ENCODE measurements at places on chromosomes 6 and 20.

DNA sequence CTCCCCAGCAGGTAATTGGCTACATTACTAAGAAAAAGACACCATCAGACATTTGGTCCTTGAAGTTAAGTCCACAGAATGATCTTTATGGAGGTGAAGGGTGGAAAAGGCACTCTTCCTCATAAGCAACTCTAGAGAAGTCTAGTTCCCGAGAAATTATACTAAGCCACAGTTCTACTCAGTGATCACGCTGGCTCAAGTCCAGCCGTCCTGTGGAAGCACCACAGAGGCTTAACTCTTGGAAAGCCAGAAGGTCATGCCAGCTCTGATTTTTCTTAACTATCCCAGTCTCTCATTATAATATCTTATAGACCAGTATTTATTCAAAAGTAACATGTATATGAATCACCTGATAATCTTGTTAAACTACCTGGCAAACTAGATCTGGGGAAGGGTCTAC is 258.5 kb downstream of the EYA4 start:
- DNase-seq: no peak

- DNase-seq: no peak
These were observed 99.2 kb downstream of the NKAIN2 start for GRCh38 chr6:123902738-123903313.

GRCh38 chr6:148329596-148330381 is 12.8 kb upstream of the SASH1 start:
- DNase-seq: no peak

GRCh38 chr20:57475388-57476083 is 49.4 kb downstream of the CTCFL start:
- no peak for DNase-seq

DNA sequence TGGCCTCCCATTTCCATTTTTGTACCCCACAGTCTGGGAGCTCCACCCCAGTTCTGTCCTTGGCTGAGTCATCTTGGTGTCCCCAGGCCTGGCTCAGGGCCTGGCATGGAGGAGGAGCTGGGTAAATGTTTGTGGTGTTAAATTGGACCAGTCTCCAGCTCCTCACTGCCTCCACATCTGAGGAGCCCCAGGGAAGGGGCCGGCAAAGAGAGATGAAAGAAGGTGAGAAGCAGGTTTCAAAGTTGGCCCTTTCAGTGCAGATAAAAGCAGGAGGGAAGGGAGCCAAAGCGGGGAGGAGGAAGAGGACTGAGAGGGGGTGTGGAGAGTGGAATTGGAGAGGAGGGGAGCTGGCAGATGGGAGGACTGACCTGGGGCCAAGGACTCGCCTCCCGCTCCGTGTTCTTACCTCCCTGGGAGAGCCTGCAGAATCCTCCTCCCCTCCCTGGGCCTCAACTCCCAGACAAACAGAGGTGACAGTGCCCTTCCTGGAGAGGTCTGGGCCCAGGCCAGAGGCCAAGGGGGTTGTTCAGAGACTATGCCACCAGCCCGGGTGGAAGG is 89.0 kb downstream of the CD40 start:
- no peak for DNase-seq

GRCh38 chr20:14759979-14760378 is 422.6 kb upstream of the FLRT3 start:
- DNase-seq: no peak
